AG09309 (cell line): ENCODE measurements at places on chromosomes 7 and 10.

GRCh38 chr10:116970050-116970449 is 34.9 kb downstream of the SHTN1 start:
- DNase-seq = no peak

- DNase-seq = no peak
Observed at GRCh38 chr10:99450624-99451498, 20.4 kb upstream of the GOT1 start.

DNA sequence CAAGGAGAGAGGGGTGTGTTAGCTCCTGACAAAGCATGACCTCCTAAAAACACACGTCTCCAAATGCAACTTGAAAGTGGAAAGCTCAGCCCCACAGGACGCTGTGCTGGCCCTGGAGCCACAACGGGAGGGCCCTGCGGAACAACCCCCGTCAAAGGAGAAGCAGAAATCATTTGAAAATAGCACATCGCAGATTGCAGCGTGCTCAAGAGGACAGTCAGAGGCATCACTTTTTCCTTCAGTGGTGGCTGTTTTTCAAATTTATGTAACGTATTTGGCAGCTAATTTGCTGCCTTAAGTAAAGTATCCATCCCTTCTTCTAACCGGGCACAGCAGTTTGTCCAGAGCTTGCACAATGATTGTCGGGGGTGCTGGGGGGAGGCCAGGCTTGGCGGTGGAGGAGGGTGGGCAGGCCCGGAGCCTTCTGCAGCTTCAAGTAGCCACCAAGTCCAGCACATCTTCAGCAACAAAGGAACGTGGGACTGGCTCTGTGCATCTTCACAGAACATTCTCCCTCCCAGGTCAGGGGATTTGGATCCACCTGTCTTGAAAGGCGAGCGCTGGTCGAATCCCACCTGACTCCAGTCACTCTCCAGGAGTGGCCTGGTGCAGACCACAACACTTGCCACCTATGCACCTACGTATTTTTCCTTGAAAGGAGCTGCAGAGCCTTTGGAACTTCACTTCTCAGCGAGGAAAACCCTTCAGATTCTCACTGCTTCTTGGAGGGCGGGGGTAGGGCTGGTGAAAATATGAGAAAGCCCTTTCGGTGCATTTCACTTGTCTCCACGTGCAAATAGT is 346.3 kb downstream of the DNAJB6 start:
- no peak for DNase-seq

DNA sequence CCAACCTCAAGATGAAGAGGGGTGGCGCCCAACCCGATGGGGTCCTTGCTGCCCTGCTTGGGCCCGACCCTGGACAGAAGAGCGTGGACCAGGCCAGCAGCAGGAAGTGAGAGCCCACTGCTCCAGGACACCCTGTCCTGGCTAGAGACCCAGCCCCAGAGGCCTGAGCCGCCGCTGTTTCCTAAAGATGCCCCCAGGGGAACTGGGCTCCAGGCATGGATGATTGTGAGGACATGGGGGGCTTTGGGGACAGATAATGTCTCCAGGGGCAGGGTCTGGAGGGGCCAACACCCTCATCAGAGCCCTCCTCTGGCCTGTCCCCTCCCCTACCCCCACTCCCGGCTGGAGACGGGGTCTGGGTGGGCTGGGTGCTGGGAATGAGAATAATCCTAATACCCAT is 71.7 kb downstream of the MYL10 start:
- DNase-seq = no peak

DNA sequence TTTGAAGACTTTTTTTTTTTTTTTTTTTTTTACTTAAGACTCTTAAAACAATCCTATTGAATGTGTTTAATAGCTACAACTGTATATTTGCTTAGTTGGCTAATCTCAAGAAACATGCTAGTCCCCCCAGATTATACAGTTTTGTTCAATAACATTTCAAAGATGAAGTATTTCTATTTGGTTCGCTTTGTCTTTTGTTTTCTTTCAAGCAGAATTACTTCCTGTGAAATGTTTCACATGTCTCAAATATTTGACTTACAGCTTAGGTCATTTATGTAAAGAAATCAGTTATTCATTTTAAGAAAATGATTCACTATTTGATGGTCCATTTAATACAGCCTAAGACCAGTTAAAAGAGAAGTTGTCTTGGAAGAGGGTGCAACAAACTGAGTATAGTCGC is 12.8 kb upstream of the LAMB1 start:
- no peak for DNase-seq

DNA sequence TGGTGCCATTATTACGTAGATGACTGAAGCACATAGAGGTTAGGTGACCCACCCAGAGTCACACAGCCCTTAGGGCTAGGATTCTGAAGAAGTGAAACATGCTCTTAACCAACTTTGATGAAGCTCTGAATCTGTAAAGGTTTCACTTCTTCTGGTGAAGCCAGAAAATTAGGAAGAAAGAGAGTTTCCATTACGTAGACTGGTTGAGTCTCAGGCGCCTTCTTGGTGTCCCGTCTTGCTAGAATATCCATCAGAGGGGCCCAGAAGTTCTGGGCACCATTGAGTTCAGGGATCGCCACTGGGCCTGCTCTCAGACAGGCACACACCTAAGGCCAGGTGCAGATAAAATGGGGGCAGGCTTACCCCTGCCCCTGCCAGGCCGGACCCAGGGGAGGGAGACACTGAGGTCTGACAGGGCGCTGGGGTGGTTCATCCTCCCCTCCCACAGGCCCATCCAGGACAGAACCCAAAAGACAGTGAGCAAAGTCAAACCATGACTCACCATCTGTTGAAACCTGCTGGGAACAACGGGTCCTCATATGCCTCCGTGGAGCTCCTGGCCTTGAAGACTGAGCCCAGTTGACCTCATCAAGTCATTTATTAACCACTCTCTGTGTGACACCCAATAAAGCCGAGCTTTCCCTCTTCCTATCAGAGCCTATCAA is 33.2 kb downstream of the DRGX start:
- no peak for DNase-seq

DNA sequence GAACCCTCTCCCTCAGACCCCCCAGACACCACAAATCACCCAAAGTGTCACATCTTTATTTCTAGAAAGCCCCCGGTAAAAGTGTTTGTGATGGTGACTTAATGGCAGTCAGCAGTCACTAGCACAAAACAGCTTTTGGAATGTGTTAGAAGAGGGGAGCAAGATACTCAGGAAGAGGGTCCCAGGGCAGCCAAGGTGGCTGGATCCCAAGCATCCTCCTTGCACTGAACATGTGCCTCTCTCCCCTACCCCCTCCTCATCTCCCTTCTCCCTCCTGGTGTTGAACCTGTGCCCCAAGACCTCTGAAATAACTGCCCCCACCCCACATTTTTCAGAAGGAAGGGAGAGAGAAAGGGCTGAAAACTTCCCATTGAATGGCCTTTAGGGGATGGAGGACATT is 37.8 kb upstream of the MXI1 start:
- no peak for DNase-seq

DNA sequence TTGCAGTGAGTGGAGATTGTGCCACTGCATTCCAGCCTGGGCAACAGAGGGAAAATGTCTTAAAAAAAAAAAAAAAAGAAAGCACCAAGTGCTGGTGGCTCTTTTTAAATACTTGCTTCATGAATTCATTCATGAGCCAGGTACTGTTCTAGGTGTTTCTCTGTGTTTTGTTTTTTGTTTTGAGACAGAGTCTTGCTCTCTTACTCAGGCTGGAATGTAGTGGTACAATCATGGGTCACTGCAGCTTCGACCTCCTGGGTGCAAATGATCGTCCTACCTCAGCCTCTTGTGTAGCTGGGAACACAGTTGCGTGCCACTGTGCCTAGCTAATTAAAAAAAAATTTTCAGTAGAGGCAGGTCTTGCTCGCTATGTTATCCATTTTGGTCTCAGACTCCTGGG is 5.3 kb downstream of the STOX1 start:
- no peak for DNase-seq

DNA sequence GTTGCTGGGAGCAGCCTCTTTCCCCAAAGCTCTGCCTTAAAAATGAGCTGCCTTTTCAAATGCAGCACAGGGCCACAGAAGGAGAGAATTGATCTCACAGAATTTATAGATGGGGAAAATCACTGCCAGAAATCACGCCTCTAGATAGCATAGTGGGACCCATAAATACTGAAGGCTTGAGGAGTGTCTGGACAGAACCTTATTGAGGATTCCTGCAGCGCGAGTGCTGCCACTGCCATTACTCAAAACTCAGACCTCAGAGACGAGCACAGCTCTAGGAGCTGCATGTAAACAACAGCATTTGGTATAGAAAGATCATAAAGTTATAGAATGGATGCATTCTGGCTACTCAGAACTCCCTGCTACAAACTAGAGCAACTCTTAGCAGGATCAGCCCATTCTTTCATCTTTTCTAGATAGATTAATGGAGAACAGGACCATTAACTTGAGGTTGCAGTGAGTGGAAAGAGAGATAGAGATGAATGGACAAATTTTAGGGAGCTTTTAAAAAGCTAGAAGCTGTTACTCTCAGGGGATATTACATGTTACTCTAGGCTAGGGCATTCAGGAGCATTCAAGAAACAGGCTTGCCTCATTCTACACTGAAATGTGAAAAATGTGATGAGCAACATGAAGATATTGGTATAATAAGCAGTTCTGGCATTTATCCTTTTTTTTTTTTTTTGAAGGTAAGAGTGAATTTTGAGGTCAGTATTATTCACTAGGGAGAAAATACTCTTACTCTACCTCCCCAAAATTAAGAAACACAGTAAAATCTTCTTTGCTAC is 267.2 kb upstream of the SLC26A5 start:
- no peak for DNase-seq

- peak; percentile 11 for DNase-seq
Observed at GRCh38 chr7:96686305-96686704, 23.3 kb downstream of the SEM1 start.

GRCh38 chr10:50512743-50513416 is 110.9 kb downstream of the SGMS1 start:
- no peak for DNase-seq

DNA sequence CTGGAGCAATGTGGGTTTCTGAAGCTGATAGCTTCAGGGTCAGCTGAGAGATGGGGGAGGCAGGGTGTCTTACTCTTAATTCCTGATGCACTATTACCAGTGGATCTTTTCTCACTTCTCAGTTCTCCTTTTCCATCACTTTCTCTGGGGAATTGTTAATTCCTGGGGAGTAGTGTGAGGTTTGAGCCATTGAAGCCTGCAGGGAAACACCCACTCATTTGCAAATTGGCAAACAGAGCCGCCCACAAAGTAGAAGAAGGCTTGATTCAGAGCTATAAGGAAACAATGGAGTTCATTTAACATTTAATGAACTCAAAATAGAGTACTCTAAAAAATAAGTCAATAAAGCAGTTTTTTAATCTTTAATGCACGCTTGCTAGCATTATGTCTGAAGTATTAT is 4.3 kb upstream of the TECTB start:
- DNase-seq = no peak

DNA sequence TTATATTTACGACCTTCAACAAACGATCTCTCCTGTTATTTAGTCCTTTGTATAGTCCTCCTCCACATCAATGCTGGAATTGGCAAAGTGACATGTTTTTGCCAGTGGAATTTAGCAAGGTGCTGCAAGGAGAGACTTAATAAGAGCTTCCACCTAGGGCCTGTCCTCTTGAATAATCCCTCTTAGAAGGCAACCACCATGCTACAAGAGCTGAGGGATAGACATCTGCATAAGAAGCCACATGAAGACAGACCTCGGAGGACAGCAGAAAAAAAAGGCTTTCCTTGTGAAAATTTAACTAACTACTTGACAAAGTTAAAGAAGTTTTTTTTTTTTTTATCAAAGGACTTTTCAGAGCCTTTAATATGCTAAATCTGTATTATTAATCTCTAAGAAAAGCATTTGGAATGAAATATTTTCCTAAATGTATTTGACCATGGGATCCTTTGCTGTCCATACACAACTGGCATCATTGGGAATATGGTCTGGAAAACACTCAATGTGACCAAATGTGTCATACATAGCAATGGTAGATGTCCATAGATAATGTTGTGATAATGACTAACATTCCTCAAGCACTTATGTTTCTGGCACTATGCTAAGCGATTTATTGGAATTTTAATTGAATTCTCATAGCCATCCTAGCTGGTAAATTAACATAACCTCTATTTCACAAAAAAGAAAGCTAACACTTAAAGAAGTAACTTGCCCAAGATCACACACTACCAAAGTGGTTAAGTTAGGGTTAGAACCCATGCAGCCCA is 13.2 kb downstream of the HYCC1 start:
- no peak for DNase-seq

- no peak for DNase-seq
Observed at GRCh38 chr10:69703256-69703655, 73.2 kb downstream of the FAM241B start.

- DNase-seq = no peak
Observed at GRCh38 chr7:32066441-32066840, 3.8 kb downstream of the PDE1C start.

DNA sequence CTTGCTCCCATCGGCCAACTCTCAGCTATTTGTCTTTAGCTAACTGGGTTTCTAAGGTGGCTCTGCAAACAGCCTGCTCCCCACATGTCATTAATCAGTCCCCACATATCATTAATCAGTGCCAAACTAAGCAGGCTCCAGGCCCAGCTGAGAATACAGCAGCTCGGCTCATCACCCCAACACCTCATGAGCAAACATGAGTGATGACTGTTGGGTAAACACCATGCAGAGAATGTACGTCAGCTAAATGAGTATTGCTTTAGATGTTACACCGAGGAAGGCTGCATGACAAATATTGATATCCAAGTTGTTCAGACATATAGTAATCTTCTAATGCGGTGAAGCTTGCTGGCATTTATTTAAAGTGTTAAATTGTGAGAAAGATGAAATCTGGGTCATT is 187.5 kb upstream of the AOAH start:
- no peak for DNase-seq

DNA sequence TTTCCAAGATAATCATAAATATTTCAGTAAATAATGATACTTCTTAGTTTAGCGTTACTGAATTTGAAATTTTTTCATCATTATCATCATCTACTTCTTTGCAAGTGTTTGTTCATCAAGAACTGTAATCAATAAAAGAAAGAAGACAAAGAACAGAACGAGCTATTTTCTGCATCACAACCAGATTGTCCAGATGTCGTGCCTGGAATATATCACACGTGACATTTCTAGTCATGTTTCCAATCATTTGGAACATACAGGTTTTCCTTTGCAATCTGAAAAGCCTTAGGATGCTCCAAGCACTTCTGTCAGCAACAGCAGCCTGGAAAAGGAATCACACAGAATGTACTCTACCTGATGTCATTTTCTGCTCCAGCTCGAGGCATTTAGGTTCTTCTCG is 107.4 kb downstream of the FAM107B start:
- DNase-seq = no peak

- DNase-seq = no peak
Observed at GRCh38 chr7:756928-757560, 30.0 kb upstream of the PRKAR1B start.

- no peak for DNase-seq
Observed at GRCh38 chr7:27992097-27992496, 188.5 kb downstream of the JAZF1 start.

GRCh38 chr10:44640429-44640828 is 255.5 kb upstream of the CXCL12 start:
- DNase-seq = no peak
